Activated naive CD4-positive, alpha-beta T cell treated with Interleukin-2 at 50 U/mL for 16 hours (primary cell): ENCODE measurements at places on chromosomes 2 and 18.

DNA sequence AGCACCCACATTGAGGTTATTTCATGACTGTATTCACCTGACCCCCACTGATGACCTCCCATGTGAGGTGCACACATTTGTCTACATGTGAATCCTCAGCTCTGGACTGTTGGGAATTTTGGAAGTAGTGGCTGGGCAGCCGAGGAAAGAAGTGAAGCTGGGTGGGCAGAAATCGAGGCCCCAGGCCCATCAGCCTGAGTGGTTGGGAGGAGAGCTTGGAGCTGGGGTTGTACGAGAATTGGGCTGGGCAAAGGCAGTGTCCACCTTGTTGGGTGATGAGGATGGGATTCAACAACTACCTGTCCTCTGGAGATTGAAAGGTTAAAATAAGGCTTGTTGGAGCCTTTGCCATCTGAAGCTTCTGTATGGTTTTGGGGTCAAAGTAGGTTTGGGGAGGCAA, 35.8 kb downstream of the AGAP1 start:
- no peak for DNase-seq

DNA sequence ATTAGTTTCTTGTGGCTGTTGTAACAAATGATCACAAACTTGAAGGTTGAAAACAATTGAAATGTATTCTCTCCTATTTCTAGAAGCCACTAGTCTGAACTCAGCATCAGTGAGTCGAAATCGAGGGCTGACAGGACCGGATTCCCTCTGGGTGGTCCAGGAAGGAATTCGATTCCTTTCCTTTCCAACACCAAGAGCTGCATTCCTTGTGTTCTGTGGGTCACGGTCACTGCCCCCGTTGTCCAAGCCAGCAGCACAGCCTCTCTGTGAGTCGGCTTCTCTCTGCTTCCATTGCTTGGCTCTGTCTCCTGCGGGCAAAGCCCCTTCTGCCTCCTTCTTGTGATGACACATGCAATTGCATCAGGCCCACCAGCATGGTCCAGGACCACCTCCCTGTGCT, 67.3 kb downstream of the SMIM21 start:
- no peak for DNase-seq

DNA sequence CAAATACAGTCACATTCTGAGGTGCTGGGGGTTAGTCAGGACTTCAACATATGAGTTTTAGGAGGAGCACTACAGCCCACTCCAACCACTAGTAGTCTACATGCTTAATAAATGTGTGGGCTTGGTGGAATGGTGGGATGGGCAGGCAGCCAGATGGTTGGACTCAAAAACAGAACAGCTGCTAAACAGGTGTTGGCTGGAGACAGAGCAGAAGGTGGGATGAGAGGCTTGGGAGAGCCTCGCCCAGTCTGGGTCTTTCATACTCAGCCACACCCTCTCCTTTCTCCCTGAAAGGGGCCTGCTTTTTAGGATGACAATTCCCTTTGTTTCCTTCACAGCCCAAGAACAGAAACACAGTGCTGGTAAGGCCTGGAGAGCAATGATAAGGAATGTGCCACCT, 143.9 kb upstream of the KLHL29 start:
- no peak for DNase-seq

GRCh38 chr18:37425222-37425621, 140.4 kb downstream of the CELF4 start:
- no peak for DNase-seq

GRCh38 chr2:218777276-218777990, 4.5 kb upstream of the CYP27A1 start:
- DNase-seq: no peak

GRCh38 chr2:86778957-86779356, 11.8 kb downstream of the CD8A start:
- DNase-seq: no peak

DNA sequence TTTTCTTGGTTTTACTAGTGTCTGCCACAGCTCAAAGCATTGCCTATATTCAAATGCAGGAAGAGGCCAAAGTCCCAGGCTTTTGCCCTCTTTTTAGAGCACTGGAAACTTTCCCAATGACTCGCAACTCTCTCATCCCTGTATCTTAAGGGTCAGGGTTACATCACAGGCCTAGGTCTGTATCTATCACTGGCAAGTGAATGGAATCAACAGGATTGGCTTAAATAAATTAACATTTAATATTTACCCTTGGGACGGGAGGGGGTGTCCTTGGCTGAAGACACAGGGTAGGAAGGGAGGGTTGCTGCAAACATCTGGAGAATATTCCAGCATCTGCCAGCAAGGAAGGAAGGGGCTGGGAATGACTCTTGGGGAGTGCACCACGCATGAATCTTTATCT, 242.6 kb downstream of the SLC4A3 start:
- no peak for DNase-seq

GRCh38 chr18:74895686-74896085, 298.0 kb downstream of the ZNF407 start:
- no peak for DNase-seq

DNA sequence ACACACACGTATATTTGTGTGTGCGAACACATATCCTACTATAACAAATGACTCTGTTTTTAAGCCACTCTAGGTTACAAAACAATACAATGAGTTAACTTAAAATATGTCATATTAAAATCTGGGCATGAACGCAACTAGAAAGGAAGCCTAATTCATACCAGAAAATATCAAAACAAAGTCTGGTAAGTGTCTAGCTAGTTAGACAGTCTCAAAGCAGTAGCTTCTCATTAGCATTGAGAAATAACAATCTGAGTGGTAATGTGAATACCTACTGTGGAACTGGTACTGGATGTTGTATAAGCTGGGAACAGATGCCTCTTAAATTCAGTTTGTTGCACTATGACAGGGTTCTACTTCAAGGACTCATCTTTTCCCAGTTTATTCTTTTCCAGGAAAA, 32.5 kb upstream of the WIPF1 start:
- DNase-seq: no peak

DNA sequence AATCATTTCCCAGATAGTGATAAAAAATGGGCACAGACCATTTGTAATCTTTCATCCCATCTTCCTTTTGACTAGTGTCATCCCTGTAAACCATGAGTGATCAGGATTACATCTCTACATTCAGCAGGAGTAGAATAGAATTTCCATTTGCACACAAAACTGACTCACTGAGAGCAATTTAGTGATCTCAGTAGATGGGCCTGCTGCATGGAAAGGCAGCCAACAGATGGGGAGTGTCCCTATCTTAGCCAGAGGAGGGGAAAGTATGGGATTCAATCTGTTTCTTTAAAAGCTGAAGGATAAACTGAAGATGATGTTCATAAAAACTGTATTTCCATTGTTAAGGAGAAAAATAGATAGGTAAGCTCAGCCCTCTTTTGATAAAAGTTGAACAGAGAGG, 441.7 kb downstream of the ZNF521 start:
- DNase-seq: no peak

DNA sequence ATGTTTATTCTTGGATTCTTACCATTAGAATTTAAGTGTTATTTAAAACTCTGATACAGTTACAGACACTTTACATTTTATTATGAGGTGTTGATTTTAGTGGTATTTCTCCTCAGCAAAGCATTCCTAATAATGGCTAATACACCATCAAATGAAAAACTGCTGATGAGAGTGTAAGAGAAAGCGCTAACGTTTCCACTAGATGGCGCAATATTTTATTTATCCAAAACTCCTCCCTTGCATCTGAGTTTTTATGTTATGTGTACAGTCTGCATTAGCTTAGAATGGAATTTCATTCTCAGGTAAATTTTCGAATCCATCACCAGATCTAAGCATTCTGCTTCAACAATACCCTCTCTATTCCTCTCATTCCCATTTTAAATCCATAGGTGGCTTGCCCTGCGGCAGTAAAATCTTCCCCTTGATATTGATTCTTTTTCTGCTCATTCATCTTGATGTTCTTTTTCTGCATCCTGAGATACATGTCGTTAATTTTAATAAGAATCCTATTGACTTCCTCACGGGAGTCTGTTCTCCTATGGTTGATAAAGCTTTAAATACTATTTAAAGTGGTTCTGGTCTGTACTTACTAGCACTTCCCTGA, 53.9 kb downstream of the PRKRA start:
- DNase-seq: no peak

DNA sequence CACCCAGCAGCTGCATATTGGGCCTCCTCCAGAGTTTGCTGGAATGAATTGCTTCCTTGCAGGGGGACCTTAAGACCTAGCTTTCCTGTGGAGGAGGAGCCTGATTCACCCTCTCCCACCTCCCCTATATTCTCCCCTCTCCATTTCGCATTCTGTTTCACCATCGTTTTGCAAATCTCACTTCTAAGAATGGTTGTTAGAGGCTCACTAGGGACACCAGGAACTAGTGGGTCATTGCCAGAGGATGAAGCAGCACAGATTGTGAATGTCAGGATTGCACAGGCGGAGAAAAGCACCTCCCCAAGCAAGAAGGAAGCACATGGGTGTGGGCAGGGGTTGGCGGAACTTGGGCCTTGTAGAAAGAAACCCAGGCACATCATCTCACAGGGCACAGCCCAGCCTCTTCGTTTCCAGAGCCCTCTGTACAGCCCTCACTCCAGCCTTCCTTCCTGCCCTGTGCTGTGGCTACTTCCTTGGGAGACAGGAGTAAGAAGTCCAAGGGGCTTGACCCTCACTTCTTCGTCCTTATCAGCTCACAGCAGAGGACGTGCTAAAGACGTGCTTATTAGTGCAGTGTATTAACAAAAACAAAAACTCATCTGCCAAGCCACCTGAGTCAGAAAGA, 63.4 kb downstream of the TACR1 start:
- DNase-seq: no peak

- no peak for DNase-seq
These were observed 89.7 kb downstream of the KCTD1 start for GRCh38 chr18:26458526-26459232.

GRCh38 chr2:226409134-226409533, 390.5 kb downstream of the IRS1 start:
- no peak for DNase-seq

DNA sequence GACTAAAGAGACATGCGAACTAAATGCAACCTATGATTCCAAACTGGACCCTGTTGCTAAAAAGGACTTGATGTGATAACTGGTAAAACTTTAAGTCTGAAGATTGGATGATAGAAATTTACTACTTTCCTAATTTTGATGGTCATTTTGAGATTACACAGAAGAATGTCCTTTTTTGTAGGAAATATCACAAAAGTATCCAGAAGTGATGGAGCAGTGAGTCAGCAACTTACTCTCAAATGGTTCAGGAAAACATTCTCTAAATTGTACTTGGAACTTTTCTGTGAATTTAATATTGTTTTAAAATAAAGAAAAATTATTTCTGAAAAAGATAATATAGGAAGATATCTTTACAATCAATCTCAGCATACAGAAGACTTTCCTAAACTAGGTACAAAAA, 19.9 kb downstream of the MBOAT2 start:
- no peak for DNase-seq

DNA sequence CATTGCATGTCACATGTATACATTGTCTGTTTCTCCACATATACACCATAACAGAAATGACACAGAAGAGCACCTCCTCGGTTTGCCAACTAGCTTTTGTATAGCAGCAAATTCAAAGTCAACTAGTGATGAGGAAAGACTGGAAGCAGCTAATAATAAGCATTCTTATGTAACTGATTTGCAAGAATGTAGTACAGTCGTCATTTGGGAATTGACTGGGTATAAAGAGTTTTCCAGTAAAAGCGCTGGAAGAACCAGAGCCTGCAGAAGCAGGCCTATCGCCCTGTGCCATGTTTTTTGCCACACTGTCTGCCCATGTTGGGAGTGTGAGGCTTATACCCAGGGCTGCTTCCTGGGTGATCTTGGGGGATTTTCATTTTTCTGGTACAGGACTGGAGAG, 310.6 kb downstream of the GBX2 start:
- DNase-seq: no peak
